ENCODE measurements at places on chromosomes 3 and 15.

DNA sequence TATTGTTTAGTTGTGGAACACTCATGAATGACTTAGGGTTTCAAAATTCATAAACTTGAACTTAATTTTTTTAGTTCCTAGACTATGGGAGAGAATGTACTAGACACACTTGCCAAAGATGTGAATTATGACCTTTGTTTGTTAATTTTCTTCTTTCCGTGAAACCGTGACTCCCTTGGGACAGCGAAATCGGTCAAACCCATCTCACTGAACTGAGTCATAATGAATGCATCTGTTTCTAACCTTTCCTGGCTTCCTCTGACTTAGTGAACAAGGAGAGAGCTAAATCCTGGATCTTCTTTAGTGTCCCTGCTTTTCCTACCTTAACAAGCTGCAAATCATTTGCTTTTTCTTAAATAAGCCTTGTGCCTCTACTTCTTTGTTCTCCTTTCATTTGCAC, 85.5 kb downstream of the LARS2 start:
- DNase-seq, result no peak

DNA sequence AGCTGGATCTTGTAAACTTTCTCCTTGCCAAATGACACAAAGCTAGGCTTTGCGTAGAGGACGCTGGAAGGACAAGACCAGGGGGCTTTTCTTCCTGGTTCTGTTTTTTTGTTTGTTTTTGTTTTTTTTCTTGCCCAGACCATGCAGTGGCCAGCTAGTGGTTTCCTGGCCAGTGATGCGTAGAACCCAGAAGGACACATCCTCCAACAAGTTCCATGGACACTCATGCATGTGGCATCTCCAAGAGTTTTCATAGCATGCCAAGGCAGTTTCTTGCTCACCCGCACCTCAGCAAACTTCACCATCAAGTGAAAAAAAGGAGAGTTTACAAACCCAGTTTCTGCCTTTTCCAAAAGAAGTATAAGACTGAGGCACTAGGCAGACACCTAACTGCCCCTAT, 46.1 kb upstream of the TMCO5A start:
- DNase-seq, result no peak

DNA sequence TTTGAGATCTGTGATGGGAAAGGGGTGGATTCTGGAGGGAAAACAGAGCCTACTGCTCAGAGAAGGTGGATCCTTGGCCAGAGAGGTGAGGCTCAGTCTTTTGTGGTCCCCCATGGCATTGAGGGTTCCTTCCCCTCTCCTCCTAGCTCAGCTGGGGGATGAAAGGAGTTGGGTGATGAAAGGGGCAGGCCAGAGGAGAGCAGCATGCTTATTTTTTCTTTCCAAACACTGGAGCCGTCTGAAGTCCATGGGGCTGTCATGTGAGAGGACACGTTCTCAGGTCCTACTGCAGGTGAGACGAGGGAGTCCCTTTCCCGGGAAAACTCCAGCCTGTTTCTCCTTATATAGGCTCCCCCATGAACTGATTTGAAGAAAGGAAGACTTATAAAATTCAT, 71.4 kb downstream of the SCN5A start:
- DNase-seq, result no peak

DNA sequence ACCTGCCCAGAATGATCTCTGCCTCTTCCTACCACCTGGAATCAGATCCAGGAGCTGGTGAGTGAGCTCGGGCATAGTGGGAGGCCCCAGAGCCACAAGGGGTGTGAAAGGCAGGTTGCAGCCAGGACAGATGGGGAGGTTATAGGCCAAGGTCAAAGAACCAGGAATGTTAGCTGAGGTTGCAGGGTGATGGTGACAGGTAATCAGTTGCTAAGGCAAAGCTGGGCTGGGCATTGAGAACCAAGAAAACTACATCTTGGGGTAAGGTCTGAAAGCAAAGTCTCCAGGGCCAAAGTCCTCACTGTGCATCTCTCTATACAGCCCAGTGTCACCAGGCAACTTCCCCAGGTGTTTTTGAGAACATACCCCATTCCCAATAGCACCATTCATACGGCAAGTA, 38.4 kb upstream of the SLC6A11 start:
- no peak for DNase-seq

DNA sequence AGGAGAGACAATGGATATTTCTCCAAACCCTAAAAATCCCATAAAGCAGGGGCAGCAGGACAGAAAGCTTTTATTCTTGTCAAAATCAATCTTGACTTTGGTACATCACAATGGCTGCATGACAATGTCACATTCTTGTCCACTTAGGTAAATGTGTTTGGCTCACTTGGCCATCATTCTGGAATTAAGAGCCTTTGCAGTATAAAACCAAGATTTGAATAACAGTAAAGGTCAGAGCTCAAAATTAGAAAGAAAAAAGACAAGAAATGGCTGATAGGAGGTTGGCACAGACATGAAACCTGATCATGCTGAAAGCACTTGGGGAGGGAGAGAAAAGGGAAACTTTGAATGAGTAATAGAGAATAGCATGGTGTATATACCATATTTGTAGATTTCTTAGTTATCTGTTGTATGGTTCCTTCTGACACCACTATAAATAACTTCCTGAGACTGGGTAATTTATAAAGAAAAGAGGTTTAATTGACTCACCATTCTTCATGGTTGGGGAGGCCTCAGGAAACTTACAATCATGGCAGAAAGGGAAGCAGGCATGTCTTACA, 158.5 kb upstream of the SGO1 start:
- no peak for DNase-seq
